Activated CD4-positive, CD25-positive, alpha-beta regulatory T cell treated with anti-CD3 and anti-CD28 coated beads, Interleukin-2, amount 50 U/mL, for 16 hours (primary cell): ENCODE measurements at places on chromosomes 12 and 14.
A peak's percentile ranks its signal among the peaks of the same experiment; 100 is the strongest.

- no peak for DNase-seq
These were observed 7.2 kb upstream of the MAP3K9 start for GRCh38 chr14:70816525-70816924.

DNA sequence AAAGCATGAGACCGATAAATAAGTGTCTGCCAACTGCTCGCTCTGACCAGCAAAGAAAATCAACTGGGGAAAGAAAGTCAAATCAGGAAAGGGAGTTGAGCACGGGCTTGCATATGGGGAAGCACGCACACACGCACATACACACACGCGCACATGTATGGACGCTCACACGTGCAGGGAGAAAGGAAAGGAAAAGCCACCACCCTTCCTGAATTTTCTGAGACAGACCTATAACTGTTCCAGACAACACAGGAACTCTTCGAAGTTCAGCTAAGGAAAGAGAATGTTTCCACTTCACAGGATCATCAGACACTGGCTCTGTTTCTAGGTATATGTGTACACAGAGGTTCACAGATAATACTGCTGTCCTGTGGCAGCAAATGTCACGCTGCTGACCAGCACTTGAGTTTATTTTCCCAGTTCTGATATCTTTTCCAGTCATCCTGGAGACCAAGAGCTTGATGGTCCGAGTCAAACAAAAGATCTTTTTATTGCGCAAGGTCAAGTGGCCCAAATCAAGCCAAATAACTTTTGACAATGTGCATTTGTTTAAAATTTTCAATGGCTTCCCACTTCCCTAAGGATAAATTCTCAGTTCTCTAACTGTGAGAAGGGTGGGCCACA is 82.1 kb upstream of the TMCC3 start:
- no peak for DNase-seq

- no peak for DNase-seq
These were observed 8.5 kb upstream of the KRT75 start for GRCh38 chr12:52442600-52443061.

DNA sequence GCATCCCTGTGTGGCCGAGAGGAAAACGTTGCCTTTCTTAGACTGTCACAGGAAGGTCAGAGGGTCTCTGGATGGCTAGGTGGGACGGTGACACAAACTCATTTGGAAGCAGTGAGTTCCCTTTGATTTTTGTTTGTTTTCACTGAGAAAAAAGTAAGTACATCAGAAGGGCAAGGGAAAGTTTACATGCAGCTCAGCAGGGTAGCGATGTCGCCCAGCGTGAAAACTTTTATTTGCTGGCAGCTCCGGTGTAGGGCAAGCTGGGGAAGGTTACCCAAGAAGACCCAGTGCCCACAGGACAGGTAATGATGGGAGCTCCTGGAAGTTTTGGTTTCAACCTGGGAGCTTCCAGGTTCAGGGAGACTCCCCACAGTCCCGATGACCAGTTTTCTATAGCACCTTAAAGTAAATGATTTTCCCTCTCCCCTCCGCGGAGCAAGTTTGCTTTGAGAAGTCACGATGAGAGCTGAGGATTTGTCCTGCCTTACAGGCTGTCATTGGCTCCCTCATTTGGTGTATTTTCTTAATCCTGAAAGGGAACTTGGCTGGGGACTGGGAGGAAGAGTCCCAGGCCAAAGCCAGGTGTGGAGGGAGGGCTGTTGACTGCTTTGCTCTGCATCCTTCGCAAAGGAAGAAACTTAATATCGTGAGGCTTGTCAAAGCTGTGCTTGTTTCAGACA is 64.7 kb upstream of the ESRRB start:
- no peak for DNase-seq

DNA sequence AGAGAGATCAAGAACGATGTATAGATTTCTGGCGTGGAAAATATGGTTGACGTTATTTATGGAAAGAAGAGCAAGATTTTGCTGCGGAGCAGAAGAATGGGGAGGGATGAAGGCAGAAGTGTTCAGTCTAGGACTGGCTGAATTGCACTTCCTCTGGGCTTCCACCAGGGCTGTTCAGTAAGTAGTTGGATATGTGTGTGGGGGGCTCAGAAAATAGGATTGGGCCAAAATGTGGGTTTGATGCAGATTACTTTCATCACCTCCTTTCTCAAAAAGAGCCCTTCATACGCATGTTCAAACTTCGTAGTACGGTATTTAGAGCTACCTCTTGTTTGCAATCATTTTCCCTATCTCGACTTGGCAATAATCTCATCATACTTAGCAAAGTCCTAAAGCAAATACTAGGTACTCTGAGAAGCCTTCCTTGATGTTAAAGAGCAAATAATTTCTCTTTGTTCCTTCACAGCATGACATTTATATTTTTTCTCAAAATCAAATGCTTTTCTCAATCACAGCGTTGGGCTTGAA is 349.4 kb downstream of the NELL2 start:
- DNase-seq: no peak

DNA sequence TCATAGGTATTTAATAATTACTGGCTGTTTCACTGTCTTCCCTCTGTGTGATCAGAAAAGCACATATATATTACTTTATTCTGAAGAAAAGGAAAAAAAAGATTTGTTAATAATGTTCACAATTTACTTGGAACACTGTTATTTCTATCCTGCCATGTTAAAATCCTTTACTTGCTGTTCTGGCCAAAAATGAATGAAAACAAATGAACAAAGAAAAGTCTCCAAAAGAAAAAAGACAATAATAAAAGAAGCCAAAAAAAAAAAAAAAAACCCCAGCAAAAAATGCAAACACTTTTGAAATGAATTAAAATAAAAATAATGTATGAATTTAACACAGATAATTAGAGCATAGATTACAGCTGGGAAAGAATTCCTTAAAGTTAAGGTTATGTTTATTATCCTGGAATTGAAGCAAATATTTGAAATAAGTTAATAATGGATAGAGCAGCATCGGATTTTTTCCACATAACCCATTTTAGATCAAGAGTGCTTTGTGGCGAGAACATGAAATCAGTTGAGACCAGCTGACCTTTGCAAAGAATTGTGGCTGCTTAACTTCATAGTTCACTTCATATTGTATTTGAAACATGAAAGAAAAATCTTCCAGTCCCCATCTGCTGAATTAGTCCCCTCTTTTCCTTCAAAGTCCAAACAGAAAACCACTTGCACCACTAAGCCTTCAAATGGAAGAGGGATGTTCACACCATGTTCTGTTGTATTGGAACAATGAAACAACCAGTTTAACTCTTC is 444.8 kb downstream of the ADAMTS20 start:
- DNase-seq: no peak

DNA sequence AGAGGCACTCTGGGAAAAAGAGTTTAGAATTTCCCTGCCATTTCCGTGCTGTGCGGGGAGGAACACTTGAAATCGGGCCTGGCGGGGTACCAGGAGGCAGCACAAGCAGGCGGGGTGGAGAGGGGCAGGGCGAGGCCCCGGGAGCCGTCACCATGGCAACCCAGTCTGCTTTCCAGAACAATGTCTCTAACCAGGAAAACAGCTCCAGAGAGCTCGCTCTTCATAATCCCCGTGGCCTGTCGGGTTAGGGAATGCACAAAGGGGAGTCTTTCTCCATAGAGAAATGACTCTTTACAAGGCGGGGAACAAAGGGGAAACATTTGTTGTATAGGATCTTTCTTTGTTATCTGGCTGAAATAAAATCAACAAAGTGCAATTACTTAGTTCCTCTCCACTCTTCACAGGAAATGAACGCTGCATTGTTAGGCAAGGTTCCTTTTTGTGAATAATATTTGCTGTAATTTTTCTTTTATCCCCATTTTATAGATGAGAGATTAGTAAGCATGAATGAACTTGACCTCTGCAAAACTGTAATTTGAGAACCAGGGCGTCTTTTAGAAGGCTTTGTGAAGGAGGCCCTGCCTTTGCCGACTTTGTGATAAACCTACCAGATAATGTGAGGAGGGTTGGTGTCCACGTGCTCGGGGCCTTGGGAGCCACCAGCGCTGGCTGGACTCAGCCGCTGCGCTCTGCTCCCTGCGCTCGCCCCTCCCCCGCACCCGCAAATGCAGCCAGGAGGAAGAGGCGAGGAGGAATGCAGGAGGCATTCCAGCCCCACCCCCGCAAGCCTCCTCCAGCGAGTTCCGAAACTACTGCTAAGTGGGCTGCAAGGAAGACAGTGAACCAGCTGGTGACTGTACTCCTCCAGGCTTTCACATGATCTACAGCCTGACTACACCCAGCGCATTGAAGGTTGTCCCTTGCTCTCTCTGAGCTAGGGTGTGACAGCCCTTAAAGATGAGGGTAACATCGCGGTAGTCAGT is 105.2 kb upstream of the ATF7IP start:
- DNase-seq: no peak

GRCh38 chr12:130335517-130336392 is 1.9 kb upstream of the PIWIL1 start:
- no peak for DNase-seq

DNA sequence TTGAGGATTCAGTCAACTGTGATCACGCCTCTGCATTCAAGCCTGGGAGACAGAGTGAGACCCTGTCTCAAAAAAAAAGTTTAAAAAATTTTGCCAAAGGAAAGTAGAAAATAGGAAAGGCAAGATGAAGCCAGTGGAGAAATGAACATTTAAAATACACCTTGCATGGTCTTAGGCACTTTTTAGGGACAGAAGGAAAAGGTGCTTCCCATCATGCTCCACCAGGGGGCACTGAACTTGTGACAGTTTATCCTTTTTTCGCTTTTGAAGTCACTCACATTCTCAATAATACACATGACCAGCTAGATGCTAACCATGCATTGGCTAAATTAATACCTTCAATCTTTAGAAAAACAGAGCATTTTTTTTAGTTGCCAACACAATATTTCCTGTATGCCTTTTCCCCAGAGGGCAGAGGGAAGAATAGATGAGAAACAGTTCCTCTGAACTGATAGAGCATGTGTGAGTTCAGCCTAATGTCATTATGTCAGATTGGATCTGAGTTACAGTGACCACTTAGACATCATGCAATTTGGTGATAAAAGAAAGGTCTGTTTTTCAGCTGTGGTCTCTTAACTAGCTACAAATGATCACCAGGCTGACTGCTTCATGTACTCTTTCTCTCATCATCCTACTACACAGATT is 221.8 kb upstream of the SSTR1 start:
- DNase-seq: peak; percentile 18

DNA sequence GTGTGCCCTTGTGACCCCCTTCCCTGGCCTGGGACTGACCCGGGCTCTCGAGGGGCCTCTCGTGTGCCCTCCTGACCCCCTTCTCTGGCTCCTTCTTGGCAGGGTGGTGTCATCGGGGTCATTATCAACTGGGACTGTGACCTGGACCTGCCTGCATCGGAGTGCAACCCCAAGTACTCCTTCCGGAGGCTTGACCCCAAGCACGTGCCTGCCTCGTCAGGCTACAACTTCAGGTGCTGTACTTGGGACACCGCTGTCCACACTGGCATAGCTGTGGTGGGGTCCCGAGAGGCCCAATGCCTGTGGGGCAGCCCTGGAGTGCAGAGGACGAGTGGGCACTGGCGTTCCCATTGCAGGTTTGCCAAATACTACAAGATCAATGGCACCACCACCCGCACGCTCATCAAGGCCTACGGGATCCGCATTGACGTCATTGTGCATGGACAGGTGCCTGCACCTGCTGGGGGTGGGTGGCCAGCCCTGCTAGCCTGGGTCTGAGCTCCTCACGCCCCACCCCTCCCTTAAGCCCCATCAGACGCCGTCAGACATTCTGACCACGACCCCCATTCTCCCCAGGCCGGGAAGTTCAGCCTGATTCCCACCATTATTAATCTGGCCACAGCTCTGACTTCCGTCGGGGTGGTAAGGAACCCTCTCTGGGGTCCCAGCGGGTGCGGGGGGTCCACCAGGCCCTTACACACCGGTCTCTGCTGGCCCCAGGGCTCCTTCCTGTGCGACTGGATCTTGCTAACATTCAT is 2.5 kb downstream of the P2RX2 start:
- DNase-seq: no peak

DNA sequence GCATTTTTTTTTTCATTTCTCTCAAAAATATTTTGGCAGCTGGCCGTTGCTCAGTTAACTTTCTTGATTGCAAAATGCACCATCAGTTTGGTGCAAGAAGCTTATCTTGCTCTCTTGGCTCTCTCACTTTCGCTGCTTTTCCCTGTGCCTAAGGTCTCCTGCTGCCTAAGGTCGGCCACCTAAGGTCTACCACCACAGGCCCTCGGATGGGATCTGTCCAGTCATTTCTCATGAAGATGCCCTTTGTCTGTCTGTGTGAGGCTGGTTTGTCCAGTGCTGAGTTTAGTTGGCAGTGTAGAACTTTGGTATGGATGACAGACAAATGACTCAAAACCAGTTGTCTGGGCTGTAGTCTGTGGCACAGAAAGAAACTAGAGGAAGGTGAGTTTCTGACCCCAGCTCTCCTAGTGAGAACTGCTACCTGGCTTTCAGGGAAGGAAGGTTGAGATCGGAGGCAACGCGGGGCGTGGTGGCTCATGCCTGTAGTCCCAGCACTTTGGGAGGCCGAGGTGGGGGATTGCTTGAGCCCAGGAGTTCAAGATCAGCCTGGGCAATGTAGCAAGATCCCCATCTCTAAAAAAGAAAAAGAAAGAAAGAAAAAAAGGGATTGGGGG is 2.6 kb downstream of the MLXIP start:
- no peak for DNase-seq

DNA sequence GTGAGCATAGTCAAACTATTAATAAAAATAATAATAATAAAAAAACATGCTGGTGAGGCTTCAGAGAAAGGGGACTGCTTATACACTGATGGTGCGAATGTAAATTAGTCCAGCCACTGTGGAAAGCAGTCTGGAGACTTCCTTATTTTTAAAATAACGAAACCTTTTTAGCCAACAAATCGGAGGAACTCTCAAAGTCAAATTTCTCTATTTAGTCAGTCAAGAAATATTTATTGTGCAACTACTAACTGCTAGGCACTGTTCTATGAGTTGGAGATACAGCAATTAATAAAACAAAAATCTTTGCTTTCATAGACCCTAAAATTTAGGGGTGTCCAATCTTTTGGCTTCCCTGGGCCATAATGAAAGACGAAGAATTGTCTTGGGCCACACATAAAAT is 10.8 kb downstream of the TAOK3 start:
- DNase-seq: no peak

DNA sequence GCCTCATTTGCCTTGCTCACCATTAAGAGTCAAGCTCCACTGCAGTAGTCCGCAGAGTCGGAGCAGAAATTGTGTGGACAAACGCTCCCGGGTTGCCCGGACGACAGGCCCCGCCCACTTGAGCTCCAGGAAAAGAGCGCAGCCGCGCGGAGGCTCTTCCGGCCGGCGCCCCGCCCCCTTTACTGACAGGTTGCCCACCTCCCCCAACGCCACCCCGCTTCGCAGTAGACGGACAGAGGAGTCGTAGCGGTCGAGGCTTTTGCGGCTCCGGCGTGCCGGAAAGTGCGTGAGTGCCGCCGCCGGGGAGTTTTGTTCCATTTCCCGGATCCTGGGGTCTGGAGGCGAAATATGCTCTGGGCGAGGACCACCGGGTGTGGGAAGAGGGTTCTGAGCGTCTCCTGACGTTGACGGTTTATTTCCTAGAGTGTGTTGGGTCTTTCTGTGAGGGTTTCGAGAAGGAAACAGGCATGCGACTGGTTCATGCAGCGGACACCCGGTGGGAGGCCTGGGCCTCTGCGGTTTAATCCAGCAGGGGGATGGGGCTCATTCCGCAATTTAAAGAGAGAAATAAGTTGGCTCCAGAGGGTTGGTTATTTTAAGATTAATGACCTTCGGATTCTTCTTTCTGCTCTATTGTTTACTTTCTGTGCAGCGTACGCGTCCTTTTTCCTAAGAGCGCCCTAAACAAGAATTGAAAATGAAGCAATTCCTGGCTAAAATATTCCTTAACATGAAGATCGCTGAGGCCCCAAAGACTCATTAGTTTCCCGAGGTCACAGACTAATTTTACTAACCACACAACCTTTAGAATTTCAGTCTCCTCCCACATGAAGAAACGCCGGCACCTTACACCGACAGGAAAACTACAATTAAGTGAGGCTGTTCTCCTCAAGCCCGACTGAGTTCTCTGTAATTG is at the start of the genes DNAI7 and ETFRF1:
Gene DNAI7 (minus strand): TSS at position 105 of the 916 bp plus-strand sequence. CDS start 82 bp downstream, at position 23.
Gene ETFRF1 (plus strand): TSS at position 182 of the 916 bp plus-strand sequence. CDS start 8,720 bp downstream, outside the sequence.
- DNase-seq: peak; percentile 85

GRCh38 chr14:35414365-35414764 is 9.8 kb upstream of the NFKBIA start:
- no peak for DNase-seq
